ENCODE measurements at places on chromosomes 12 and 14. TPM values are rescaled to one million over a fixed set of nuclear protein-coding genes. Genes with fewer than 3 reads are reported as not detected.

The GPR68 gene
- under 0.01 TPM for total RNA-seq

The SLC10A1 gene
- not detected for total RNA-seq

The DEGS2 gene
- not detected for total RNA-seq

The BEST3 gene
- not detected for total RNA-seq

The YBX3 gene
- 176 TPM for total RNA-seq

The LAG3 gene
- total RNA-seq = not detected

The CEP170B gene
- 12.9 TPM for total RNA-seq

The TTC7B gene
- 26.4 TPM for total RNA-seq

The TSPAN19 gene
- 0.13 TPM for total RNA-seq

The UNC79 gene
- not detected for total RNA-seq

The C12orf50 gene
- total RNA-seq = not detected

The TGM1 gene
- 0.52 TPM for total RNA-seq

The SYNDIG1L gene
- total RNA-seq = 2.5 TPM

The CLEC4C gene
- total RNA-seq = not detected

The CCDC38 gene
- not detected for total RNA-seq

The KERA gene
- total RNA-seq = not detected
